ENCODE measurements at places on chromosomes 4 and X.
A peak's percentile ranks its signal among the peaks of the same experiment; 100 is the strongest.

DNA sequence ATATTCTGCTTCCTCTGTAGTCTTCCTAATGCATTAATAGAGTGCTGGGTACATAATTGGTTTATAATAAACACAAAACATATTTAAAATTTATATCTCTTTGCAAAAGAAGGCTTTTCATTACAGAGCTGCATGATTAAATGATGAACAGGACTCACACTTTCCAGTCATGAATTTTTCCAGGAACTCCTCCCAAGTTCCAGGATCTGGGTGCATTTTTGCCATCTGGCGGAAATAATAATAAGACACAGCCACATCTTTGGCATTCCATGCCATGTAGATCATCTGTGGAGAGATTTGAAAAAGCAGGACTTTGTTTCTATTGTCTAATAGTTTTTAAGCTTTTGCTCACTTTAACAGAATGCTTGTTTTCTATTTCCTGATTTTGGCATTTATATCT, 40.2 kb upstream of the SULT1B1 start:
- H3K4me3 ChIP-seq, result no peak overlapping the region
- no peaks in the 10 kb centered on the region for H3K36me3 ChIP-seq
- H3K27me3 ChIP-seq, result no peaks in the 10 kb centered on the region
- H3K27ac ChIP-seq, result no peak overlapping the region
- ATAC-seq, result no peak
- no peaks in the 10 kb centered on the region for H3K4me1 ChIP-seq

GRCh38 chrX:103584596-103584995, 719 bp upstream of the TCEAL4 start:
- no peak overlapping the region for H3K27ac ChIP-seq
- no peaks in the 10 kb centered on the region for H3K4me1 ChIP-seq
- peaks cover 3% of the 10 kb centered on the region for H3K27me3 ChIP-seq
- H3K36me3 ChIP-seq, result no peaks in the 10 kb centered on the region

GRCh38 chr4:156800463-156800862, 171.1 kb downstream of the PDGFC start:
- no peak overlapping the region for H3K4me3 ChIP-seq
- no peaks in the 10 kb centered on the region for H3K27me3 ChIP-seq
- no peak overlapping the region for H3K27ac ChIP-seq
- no peak for ATAC-seq

GRCh38 chr4:87738483-87738882, 60.9 kb upstream of the IBSP start:
- no peaks in the 10 kb centered on the region for H3K36me3 ChIP-seq
- no peaks in the 10 kb centered on the region for H3K4me1 ChIP-seq
- no peak for ATAC-seq
- no peak overlapping the region for H3K27ac ChIP-seq
- no peak overlapping the region for H3K4me3 ChIP-seq
- peaks cover 8% of the 10 kb centered on the region for H3K27me3 ChIP-seq

DNA sequence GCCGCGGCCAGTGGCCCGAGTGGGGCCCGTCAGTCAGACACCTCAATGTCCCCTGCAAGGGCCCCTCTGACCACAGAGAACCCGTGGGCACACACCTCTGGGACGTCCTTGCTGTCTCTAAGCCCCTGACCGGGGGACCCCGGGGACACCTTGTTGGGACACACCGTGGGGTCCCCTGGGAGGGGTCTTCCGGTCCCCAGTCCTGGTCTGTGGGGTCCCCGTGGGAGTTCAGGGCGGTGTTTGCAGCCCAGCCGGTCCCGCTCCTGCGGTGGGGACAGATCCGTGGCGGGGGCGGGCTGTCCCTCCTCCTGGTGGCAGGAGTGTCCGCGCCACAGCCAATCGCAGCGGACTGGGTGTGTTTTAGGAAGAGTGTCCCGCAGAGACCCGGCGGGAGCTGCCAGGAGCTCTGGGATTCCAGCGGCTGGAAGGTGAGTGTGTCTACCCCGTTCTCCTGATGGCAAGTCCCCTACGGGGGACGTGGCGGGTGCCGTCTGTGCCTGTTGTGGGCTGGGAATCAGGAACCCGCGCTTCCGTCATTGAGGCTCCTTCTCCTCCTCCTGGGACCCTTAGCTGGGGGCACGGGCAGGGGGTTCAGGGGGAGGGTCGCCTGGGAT, 5.1 kb upstream of the PLCXD1 start:
- peak overlapping the region; percentile 75 for H3K4me3 ChIP-seq
- peaks cover 4% of the 10 kb centered on the region for H3K4me1 ChIP-seq
- ATAC-seq, result peak; percentile 94
- no peak overlapping the region for H3K27ac ChIP-seq
- H3K27me3 ChIP-seq, result no peaks in the 10 kb centered on the region

GRCh38 chrX:139287155-139287924, 243.2 kb upstream of the F9 start:
- no peak overlapping the region for H3K4me3 ChIP-seq
- ATAC-seq, result no peak
- no peak overlapping the region for H3K27ac ChIP-seq
- no peaks in the 10 kb centered on the region for H3K4me1 ChIP-seq
- no peaks in the 10 kb centered on the region for H3K36me3 ChIP-seq

DNA sequence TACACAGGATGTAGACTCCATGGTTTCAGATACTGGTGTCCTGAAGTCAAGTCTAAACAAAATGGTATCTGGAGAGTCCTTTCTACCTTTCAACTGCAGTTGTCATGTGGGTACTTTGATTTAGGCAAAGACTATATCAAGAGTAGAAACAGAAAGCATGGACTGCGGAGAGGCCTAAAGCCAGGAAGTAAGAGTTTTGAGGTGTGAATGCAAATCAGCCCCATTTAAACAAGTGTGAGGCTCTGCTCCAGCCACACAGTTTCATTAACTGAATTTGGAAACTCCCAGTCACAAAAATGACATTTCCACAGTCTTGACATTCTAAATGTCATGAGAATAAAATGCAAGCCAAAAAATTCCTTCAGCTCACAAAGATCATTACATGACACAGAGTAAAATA, 87.2 kb upstream of the MCF2 start:
- peak; percentile 64 for ATAC-seq
- H3K27me3 ChIP-seq, result no peaks in the 10 kb centered on the region
- H3K4me3 ChIP-seq, result no peak overlapping the region
- H3K4me1 ChIP-seq, result no peaks in the 10 kb centered on the region
- H3K36me3 ChIP-seq, result peaks cover 56% of the 10 kb centered on the region

DNA sequence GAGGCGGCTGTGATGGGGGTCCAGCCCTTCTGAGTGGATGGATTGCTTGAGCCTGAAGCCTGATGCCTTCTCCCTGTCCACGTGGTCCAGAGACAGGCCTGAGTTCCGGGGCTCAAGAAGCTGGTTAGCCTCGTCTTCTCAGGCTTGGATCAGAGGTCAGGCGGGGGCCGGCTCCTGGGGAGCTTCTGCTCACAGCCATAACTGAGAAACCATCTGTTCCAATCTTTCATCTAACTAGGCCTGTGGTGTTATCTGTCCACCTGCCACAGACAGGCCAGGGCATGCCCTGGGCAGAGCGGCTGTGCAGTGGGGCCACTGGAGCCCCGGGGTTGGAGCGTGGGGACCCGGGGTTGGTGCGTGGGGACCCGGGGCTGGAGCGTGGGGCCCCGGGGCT, 63.1 kb downstream of the SORCS2 start:
- H3K4me3 ChIP-seq, result no peak overlapping the region
- peaks cover 16% of the 10 kb centered on the region for H3K27me3 ChIP-seq
- H3K36me3 ChIP-seq, result no peaks in the 10 kb centered on the region
- H3K4me1 ChIP-seq, result no peaks in the 10 kb centered on the region

DNA sequence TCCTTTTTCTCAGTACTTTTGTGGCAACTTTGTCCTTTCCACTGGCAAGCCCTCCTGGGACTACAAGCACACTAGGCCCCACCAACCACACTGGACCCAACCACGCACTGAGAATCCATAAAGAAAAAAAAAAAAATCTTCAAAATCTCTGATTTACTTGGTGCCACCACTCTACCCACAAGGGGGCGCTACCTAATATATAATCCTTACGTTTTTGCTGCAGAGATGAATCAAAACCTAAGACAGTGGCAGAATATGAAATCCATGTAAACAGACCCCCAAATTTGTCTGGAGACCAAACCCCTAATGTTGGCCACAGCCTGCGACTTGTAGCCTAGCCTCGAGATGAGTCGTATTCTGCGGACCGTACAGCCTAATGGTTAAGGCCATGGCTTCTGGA, 63.5 kb upstream of the ARHGAP36 start:
- peaks cover 6% of the 10 kb centered on the region for H3K27me3 ChIP-seq
- H3K36me3 ChIP-seq, result no peaks in the 10 kb centered on the region
- H3K4me3 ChIP-seq, result no peak overlapping the region
- H3K4me1 ChIP-seq, result no peaks in the 10 kb centered on the region
- no peak overlapping the region for H3K27ac ChIP-seq
- no peak for ATAC-seq

DNA sequence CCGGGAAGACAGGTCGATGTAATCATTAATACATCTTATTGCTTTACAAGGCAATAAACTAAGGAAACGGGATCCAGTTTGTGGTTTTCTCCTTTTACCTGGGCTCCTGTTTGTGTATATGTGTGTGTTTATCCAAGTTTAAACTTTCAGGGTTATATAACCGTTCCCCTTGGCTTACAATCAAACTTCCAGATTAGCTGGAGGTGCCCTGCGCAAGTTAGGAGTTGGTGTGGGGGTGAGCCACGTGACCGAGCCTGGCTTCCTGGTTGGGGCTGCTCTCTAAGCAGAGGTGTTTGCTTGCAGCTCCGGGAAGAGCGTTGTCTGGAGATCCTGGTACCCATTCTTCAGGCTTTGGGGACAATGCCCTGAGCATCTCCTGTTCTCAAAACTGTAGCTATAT, 129.2 kb downstream of the FHDC1 start:
- no peaks in the 10 kb centered on the region for H3K4me1 ChIP-seq
- ATAC-seq, result no peak
- no peaks in the 10 kb centered on the region for H3K27me3 ChIP-seq
- H3K4me3 ChIP-seq, result no peak overlapping the region
